ENCODE measurements at places on chromosomes 11 and 22.

DNA sequence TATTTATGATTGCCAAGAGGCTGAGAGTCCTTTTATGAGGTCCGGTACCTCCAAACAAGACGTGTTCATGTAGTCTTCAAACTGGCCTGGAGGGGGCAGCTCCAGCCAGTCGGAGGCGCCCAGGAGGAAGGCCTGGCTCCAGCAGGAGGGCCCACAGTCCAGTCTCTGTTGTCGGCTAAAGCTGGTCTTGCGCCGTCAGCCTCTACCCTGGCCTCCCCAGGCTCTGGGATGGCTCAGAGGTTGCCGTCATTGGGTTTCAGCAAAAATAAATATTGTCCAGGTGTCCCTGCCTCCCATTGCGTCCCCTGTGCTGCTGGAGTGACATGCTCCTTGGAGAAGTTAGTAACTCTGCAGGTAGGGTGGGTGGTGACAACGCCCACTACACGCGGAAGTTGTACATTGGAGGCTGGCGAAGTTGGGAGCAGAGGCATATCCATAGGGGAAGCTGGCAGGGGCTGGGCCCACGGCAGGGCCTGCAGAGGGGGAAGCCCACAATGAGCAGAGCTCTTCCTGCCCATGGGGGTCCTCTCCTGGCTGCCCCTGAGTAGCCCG lies 1.0 kb upstream of the SLC25A1 start:
- DNase-seq, result peak; percentile 85

DNA sequence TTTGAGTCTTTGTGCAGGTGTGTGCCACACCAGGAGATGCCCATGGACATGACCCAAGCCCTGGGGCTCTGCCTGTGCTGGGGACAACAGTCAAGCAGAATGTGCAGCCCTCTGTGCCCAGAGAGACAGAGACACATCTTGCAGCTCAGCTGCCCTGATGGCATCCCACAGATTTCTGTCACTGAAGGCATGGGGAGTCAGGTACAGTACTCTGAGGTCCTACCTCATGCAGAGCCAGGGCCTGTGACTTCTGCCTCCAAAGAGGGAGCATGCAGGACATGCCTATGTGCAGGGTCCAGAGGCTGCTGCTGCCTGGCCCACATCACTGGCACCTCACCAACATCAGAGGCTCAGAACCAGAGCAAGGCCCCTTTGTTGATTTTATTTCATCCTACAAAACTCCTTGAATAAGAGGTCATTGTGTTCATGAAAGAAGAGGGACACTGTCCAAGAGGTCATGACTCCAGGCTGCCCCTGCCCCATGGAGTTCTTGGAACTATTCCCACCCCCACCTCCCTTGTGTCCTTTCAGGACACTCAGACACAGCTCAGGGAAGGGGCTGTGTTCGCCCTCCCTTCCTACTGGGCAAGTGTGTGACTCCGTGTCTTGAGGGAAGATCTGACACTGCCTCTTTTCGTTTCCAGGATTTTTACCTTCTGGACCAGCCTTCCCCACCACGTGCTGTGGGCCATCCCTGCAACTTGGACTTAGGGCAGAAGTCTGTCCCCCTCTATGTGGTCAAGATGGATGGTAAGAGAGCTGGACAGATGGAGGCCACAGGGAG lies 62.3 kb downstream of the BTG4 start:
- no peak for DNase-seq

DNA sequence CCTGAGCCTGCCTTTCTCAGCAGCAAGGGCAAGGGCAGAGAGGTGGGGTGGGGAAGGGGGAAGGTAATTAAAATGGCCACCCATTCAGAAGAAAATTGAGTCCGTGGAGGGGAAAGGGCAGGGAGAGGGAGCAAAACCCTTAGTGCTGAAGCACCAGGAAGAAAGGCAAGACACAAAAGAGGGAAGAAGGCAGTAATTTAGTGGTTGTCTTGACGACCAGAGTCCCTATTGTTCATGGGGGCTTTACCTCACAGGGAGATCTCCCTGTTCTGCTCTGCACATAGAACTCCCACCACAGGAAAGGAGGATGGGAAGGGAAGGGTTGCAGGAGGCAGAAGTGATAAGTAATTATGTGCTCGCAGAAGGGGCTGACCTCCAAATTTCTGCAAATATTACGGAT lies 23.4 kb downstream of the SNX19 start:
- no peak for DNase-seq

- DNase-seq, result no peak
Observed at GRCh38 chr11:10401696-10402392, 53.2 kb upstream of the AMPD3 start.

- no peak for DNase-seq
Observed at GRCh38 chr11:92383430-92383829, 158.8 kb downstream of the FAT3 start.

DNA sequence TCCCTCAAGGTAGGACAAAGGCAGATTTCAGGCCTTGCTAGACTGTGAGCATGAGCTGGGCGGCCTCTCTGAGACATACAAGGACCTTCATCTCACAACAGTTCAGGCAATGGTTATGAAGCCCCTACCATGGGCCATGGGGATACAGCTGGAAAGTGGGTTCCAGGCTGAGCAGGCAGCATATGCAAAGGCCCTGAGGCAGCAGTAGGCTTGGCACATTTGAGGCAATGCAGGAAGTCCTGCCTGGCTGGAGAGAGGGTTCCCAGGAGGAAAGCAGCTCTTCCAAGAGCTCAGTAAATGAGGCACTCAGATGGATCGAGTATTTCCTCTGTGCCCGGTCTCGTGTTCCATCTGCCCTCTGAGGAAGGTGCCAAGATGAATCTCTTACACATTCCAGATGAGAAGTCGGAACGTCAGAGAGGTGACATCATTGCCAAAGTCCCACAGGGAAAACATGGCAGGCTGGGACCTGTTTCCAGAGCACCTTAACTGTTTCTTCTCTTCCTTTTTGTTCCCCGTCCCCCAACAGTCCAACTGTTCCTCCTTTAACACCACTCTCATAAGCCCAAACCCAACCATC lies 388.6 kb downstream of the MN1 start:
- no peak for DNase-seq

DNA sequence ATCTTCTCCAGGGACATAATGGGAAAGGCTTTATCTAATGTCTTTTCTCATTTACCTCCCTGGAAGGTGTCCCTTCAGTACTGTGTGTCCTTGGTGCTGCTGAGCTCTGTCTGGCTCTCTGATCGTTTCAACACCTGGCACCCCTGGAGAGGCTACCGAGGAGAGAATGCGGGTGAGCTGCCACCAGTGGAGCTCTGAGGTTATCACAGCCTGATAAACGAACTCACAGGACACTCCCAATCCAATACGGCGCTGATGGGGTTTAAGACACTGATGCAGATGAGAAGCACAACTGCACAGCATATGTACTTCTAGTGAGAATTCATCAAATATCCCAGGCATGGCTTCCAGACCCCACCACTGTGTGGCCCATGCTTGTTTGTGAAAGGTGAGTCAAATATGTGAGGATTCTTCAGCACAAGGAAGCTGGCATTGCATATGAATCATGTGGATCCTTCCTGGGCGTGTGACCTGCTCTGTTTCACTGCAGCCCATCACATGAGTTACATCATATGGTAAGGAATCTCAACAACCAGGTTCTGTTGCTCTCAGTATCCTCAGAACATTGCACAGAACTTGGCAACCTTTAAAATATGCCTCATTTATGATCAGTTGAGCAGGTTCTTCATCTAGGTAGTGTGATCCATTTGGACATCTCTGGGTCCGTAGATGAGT lies 34.8 kb upstream of the VWA5A start:
- DNase-seq, result peak; percentile 36

DNA sequence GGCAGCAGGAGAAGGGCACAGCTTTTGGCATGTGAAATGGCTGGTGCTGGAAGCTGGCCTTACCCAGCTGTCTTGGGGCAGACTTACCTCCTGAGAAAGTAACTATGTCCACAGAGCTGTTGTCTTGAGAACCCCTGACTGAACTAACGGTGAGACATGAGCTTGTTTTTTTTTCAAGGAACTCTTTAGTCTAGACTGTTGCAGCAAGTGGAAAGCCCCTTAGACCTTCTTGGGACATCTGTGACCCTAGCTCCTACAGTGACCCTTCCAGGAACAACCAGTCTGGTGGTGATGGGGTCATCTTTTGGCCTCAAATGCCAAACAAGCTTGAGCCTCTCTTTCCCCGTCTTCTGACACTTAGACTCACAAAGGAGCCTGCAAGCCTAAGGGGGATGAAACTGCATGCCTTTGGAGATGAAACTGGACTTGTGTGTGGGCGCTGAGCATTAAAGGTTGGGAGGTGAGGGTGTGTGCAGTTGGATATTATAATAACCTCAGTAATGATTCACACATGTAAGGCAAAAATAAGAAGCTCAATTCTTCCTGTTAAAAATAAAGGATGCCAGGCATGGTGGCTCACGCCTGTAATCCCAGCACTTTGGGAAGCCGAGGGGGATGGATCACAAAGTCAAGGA lies 35.4 kb downstream of the SDHD start:
- no peak for DNase-seq

DNA sequence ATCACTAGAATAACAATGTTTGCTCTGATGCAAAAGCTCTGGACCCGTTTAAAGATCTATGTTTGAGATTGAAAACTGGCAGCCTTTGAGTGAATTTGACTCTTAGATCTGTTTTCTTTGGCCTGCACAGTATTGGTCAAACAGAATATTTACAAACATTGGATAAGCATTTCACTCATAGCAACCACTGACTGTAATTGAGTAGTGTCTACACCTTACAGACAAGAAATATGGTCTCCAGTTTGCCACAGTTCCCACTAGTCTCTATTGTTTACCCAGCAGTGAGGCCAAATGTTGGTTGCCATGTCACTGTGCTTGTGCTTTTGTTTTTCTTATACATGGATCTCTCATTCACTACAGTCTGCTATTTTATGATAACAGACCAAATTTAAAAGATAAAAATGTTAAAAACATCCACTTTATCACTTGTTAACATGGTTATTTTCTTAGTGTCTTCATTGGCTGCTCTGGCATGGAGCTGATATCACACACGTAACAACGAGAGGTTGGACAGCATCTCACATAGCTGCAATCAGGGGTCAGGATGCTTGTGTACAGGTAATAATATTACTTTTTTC lies 12.2 kb downstream of the ANKRD42 start:
- no peak for DNase-seq

DNA sequence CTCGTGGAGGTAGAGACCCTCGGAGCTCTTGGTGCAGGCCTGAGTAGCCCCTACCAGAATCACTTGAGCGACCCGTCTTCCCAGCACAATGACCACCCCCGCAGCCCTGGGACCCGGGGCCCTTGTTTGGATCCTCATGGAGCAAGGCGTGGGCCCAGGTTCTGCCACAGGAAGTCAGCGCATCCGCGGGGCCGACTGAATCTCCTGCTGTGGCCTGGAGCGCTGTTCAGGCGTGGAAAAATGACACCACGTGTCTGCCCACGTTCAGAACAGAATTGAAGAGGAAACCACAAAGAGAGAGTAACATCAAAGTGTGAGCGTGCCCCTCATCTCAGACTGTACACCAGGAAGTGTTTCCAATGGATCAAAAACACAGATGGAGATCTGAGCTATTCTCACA lies 1479.2 kb downstream of the TBC1D22A start:
- DNase-seq, result peak; percentile 68

DNA sequence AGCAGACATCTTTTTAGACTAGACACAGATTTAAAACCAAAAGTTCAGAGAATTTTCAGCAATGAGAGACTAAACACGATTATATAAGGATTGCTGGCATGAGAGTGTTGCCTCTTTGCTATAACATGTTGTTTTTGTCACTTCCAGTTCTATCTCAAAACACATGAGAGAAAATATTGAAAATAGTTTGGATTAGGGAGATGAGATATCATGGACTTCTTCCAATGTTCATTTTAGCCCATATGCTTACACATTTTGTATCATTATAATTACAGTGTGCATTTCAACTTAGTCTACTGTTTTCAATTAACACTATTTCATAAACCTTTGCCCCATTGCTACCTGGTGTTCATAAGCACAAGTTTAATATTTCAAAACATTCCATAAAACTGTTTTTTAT lies 175.9 kb upstream of the PGR start:
- no peak for DNase-seq

DNA sequence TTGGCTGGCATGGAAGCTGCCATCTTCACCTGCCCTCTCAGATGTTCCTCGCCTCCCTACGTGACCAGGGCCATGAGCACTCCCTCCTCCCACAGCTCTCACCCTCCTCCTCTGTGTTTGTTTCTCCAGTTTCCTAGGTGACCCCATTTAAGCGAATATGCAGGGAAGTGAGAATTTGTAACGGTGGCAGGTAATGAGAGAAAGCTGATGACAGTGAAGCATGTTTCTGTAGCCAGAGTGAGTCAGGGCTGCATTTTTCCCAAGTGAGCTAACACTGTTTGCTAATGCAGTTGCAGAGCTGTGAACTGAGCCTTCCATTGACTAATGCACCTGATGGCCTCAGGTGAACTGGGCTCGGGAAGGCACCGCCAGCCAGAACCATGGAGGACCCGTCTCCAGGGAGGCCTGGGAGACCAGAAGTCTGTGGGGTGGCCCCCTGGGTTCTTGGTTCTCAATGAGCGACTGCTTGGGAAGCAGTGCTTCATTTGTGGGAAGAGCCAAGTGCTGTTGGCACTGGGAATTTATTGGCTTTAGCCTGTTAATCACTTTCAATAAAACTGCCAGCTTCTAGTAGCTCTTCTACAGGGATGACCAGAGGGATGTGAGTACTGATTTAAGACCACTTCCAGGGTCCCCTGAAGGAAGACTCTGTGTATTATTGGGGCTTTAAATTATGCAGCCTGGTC lies 64.5 kb downstream of the BARX2 start:
- peak; percentile 12 for DNase-seq

DNA sequence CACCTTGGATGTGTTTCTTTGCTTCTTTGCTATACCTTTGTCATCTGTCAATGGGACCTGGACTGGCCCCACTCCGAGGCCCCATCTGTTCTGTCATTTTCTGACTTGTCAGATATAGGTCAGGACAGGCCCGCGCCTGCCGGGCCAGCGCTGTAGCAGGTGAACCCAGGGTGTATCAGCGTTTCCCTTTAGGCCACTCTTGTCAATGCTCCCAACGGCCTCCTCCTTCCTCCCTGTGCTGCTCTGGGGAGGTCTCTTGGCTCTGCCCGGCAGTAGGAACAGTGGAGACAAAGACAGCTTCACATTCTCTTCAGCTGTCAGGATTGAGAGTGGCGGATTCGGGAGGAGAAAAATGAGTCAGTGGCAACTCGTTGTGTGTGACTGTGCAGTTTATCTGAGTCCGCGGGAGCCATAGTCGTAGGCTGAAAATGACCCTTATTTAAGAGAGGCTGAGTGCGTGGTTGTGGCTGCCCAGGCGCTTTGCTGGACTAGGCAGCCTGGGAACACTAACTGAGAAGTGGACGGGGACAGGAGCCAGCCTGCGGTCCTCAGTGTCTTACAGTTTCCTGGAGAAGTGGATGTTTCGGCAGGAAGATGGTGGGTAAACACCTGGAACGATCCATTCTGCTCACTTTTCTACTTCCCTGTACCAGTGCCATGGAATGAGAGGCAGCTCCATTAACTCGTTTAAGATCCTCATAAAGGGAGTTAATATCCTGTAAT lies 102.3 kb downstream of the PRR5L start:
- DNase-seq, result no peak

Data from SW480 (cell line).